Osteocyte (in vitro differentiated cells): ENCODE measurements at places on chromosomes 1 and 21. TPM values are rescaled to one million over a fixed set of nuclear protein-coding genes. Genes with fewer than 3 reads are reported as not detected.

The FCRL5 gene
- not detected in 2 replicates for total RNA-seq

The PCNX2 gene
- total RNA-seq: 17.2 and 20.4 TPM in 2 replicates

The DCST1 gene
- not detected in 2 replicates for total RNA-seq

DNA sequence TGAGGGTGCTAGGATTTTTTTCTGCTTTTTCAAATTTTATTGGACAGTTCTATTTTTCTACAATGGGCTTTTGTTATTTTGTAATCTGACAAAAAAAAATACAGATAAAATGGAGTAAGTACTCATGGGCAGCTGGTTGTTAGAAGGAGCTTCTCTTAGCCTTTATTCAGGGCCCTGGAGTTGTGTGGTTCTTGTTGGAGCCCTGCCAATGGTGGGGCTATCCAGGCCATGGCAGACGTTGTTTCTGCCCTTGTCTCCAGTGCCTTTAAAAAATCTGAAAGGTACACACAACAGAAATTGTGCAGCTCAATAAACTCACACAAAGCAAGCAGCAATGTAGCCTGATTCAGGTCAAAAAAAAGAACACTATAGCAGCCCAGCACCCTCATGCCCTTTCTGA is 153.5 kb upstream of the GALNT2 start:
- no peak for DNase-seq

The LRRIQ3 gene
- total RNA-seq: 0.16 and 0.86 TPM in 2 replicates

- DNase-seq: no peak
Observed at GRCh38 chr1:51312718-51313117, 17.6 kb downstream of the TTC39A start.

The C1orf115 gene
- 5.6 and 5.9 TPM in 2 replicates for total RNA-seq

- DNase-seq: no peak
Observed at GRCh38 chr1:219733511-219734174, 120.7 kb upstream of the ZC3H11B start.

- DNase-seq: no peak
Observed at GRCh38 chr1:184031409-184032107, 6.0 kb downstream of the COLGALT2 start.

GRCh38 chr1:48025076-48025475 is 27.9 kb upstream of the TRABD2B start:
- DNase-seq: no peak

DNA sequence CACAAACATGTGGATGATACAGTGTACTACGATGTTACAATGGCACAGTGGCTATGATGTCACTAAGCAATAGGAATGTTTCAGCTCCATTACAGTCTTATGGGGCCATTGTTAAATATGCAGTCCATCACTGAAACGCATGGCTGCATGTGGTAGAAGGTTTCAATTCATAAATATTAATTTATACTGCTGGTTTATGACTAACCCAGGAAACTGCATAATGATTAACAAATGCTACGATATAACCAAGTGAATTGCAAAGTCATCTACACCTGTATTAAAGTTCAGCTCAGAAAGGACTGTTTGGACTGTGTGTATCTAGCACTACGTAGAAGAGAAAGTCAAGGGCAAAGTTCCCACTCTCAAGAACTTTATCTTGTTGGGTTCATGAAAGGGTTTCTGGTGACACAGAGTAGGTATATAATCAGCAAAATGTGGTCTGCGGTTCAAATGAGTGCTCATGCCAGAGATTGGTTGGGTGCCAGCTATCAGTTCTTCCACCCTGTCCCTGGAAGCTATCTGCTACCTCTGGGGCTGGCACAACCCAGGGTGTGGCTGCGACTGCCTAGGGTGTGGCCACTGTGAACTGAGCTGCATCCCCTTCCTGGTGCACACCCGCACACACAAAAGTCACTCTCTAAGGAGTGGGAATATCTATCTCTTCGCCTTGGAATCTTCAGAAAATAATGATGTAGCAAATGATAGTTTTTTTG is 14.8 kb downstream of the MGST3 start:
- DNase-seq: no peak

- no peak for DNase-seq
Observed at GRCh38 chr1:198699167-198700015, 60.6 kb downstream of the PTPRC start.

The CDC42 gene
- total RNA-seq: 214 and 216 TPM in 2 replicates

GRCh38 chr1:151005729-151006319 is 878 bp downstream of the MINDY1 start:
- DNase-seq: no peak

DNA sequence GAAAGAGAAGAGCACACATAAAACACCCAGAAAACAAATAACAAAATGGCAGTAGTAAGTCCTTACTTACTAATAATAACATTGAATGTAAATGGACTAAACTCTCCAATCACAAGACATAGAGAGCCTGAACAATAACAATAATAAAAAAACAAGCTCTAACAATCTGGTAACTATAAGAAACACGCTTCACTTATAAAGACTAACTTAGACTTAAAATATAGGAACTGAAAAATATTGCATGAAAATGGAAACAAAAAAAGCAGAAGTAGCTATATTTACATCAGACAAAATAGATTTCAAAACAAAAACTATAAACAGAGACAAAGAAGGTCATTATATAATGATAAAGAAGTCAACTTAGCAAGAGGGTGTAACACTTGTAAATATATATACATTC is 83.1 kb upstream of the LYPLAL1 start:
- no peak for DNase-seq

The KIAA1614 gene
- total RNA-seq: 6.6 and 8.4 TPM in 2 replicates

- DNase-seq: no peak
Observed at GRCh38 chr1:245166471-245166885, 11.7 kb downstream of the KIF26B start.

The S100A2 gene
- 8.9 and 11.7 TPM in 2 replicates for total RNA-seq

The CFAP74 gene
- total RNA-seq: not detected in 2 replicates

- DNase-seq: no peak
Observed at GRCh38 chr1:101005183-101005582, 20.4 kb downstream of the DPH5 start.

- DNase-seq: no peak
Observed at GRCh38 chr1:111603979-111604378, 15.6 kb upstream of the RAP1A start.

The NSL1 gene
- 28.7 and 29.4 TPM in 2 replicates for total RNA-seq
